ENCODE measurements at places on chromosomes 7 and 10.

GRCh38 chr10:45000138-45000751, 478 bp upstream of the ZNF22 start:
- DNase-seq = no peak

GRCh38 chr10:2214092-2214491, 476.8 kb upstream of the ADARB2 start:
- DNase-seq = no peak

GRCh38 chr7:109259151-109259550, 689.5 kb downstream of the DNAJB9 start:
- no peak for DNase-seq

GRCh38 chr10:71061472-71061871, 150.9 kb upstream of the UNC5B start:
- DNase-seq = no peak

GRCh38 chr7:1033546-1034145, 10.7 kb upstream of the GPR146 start:
- DNase-seq = no peak

GRCh38 chr7:29296421-29296820, 101.8 kb downstream of the CHN2 start:
- DNase-seq = no peak

DNA sequence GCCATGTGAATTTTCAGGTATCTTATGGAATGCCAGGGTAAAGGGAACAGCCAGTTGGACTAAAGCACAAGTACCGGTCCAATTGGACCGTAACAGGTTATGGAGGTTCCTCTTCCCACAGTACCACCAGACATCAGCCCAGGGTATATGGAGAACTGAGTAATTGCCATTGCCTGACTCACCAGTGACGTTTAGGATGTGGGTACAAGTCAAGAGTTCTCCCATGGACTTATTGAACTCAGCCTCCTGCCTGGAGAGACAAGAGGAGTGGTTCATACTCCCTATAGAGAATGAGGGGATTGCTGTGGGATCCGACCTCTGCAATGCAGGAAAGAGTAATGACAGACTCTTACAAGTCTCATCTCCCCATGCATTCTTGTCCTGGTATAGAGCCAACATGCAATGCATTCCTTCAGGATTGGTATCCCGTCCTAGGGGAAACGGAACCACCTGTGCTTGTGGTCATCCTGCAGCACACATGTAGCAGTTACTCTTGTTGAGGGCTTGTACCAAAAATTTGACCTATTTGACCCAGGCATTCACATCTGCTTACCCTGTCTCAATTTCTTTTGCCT, 30.7 kb upstream of the ELOVL3 start:
- DNase-seq = no peak

DNA sequence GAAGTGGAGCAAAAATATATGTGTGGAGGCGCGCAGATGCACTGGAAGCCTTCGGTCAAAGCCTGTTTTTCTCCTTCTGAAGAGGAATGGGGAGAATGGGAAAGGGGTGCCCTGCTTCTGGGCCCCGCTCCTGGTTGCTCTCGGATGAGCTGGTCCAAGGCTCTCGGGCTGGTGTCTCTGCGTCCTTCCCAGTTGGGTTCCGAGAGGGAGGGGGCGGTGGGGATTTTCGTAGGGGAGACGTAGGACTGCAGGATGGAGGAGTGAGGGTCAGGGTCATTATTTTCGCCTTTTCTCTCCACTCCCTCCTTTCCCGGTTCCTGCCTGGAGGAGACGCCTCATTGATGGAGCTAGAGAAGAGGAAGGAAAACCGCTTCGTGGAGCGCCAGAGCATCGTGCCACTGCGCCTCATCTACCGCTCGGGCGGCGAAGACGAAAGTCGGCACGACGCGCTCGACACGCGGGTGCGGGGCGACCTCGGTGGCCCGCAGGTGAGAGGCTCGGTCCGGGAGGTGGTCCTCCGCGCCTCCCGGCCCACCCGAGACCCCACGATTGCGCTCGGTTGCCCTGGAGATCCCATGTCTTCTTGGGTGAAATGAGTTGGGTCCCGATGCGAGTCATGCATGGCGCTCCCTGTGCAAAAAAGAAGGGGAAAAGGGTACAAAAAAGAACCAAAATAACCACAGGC, 790 bp downstream of the ADAM22 start:
- DNase-seq = peak; percentile 65

GRCh38 chr7:98753989-98754479, 115.8 kb downstream of the TMEM130 start:
- no peak for DNase-seq

DNA sequence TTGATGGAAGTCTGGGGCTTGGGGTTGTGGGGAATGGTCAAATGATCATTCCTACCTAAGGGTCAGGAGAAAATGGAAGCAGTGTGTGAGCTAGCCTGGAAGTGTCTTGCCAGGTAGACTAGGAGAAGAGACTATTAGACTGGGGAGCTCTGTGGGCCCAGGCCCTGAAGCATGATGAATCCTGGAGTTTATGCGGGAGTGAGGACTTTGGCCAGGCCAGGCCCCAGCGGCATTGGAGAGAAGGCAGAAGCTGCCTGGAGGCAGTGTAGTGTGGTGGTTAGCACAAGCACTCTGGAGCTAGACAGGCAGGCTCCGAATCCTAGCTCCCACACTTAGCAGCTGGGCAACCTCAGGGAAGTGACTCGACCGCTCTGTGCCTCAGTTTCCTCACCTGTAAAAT, 29.3 kb downstream of the ZMIZ1 start:
- DNase-seq = no peak

GRCh38 chr7:110386913-110387312, 704.0 kb upstream of the LRRN3 start:
- no peak for DNase-seq

DNA sequence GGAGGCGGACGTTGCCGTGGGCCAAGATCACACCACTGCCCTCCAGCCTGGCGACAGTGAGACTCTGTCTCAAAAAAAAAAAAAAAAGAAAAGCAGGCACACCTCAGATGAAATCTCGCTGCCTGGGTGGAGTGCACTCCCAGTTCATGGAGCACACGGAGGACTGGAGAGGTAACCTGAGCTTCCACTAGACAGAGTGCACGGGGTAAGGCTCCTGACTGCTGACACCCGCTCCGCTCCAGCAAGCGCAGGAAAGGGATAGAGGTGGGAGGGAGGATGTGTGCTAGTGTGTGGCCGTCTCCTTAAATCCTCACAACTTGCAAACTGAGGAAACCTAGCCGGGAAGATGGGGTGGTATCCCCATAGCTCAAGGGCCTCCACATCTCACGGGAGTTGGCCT, 50.8 kb downstream of the FAM53B start:
- no peak for DNase-seq

DNA sequence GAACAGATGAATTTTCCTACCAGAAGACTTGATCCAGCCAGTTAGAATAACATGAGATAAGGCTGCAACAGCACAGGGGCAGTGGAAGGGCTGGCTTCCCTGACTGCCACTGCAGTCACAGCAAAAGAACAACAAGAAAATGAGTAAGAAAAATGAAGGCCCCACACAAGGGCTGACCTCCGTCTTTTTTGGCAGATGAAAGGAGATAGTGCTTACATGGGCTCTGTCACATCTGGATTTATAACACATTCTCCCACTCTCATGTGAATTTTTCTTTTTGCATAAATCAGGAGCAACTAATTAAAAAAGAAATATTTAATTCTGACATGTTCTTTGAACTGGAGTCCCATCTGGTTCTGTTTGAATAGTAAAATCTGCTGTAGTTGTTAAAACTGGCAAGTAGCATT, 99.6 kb downstream of the NRP1 start:
- no peak for DNase-seq

- DNase-seq = no peak
Measured at GRCh38 chr7:106723398-106723797, 62.4 kb upstream of the CCDC71L start.

DNA sequence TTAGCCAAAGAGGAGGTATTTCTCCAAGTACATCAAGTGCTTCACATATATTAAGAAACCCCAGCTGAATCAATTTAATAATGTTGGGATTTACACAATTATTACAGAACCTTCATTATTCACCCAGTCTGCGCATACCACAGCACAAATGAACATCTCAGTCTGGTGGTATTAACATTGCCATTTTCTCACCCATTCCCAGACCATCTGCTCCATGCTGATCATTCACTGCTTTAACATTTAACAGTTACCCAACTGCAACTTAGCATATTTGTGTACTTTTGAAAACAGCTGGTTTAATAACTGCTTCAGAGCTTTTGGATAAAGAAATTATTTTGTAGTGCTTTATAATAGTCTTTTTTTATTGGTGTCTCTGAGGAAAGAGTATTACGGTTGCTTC, 1072.1 kb downstream of the NXPH1 start:
- DNase-seq = no peak

DNA sequence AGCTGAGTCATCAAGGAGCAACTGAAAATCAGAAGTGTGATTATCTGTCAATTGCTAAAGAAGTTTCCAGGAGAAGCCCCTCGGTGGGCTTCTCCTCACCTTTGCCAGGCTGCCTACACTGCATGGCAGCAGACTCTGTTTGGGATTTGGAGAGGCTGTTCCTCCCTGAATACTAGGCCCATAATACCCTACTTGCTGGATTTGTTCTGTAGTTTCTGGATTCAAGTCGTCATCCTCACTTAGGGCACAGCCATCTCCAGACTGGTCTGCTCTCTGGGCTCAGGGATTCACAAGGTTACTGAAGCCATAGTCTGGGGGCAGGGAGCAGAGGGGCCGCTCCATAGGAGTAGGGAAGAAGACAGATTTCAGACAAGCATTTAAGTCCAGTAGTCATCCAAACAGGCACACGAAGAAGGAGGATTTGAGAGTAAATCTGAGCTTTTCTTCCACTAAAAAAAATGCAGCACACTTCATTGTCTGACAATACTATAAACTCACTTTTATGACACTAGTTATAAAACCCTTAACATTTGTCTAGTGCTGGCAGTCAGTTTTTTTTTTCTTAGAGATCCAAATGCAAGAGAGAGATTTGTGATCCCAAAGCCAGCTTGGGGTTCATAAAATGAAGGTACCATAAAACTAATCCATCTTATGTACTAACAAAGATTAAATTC, 723.3 kb downstream of the GRID1 start:
- no peak for DNase-seq

- DNase-seq = no peak
Measured at GRCh38 chr10:33257439-33258080, 76.9 kb downstream of the NRP1 start.

- DNase-seq = no peak
Measured at GRCh38 chr10:29257784-29258135, 31.1 kb upstream of the LYZL1 start.

DNA sequence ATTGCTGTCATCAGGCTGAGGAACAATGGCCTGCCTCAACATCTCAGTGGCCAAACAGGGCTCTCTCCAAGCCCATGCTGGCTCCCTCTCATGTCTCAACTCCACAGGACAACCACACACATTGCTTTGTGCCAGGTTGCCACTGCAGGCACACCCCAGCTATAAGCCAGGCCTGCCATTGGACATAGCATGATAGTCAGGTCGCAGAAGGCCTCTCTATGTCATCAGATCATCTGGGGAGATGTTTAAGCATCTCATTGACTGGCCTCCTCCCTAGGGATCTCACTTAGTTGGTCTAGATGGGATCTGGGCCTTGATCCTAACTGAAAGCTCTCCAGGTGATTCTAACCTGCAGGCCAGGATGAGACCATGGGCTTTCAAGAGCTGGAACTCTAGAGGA, 257.2 kb downstream of the GRID1 start:
- peak; percentile 26 for DNase-seq

- no peak for DNase-seq
Measured at GRCh38 chr7:112799448-112800120, 9.4 kb upstream of the TMEM168 start.

DNA sequence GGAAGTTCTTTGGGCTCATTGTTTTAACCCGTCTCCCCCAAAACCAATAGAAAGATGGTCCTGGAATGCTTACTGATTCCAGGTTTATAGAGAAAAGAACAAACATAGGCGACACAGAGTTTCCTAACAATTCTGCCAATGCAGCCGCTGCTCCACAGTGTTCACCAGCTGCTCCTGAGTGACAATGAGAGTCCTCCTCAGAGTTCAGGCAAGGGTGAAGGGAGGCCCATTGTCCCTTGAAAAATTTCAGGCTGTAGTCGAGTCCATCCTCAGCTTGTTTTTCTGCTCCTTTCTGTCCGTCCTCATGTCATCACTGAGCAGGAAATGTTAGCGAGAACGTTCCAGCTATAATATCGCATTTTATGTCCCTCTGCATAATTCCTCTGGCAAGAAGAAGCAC, 537.6 kb downstream of the TCERG1L start:
- DNase-seq = no peak

- no peak for DNase-seq
Measured at GRCh38 chr7:12244129-12244528, 33.0 kb downstream of the TMEM106B start.

DNA sequence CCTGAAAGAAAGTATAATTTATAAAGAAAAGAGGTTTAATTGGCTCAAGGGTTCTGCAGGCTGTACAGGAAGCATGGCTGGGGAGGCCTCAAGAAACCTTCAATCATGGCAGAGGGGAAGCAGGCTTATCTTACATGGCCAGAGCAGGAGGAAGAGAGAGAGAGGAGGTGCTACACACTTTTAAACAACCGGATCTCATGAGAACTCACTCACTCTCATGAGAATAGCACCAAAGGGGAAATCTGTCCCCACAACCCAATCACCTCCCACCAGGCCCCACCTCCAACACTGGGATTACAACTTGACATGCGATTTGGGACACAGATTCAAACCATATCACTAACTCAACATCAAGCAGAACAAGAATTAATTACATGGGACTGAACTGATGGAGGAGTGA, 6.9 kb upstream of the ZNF485 start:
- no peak for DNase-seq

DNA sequence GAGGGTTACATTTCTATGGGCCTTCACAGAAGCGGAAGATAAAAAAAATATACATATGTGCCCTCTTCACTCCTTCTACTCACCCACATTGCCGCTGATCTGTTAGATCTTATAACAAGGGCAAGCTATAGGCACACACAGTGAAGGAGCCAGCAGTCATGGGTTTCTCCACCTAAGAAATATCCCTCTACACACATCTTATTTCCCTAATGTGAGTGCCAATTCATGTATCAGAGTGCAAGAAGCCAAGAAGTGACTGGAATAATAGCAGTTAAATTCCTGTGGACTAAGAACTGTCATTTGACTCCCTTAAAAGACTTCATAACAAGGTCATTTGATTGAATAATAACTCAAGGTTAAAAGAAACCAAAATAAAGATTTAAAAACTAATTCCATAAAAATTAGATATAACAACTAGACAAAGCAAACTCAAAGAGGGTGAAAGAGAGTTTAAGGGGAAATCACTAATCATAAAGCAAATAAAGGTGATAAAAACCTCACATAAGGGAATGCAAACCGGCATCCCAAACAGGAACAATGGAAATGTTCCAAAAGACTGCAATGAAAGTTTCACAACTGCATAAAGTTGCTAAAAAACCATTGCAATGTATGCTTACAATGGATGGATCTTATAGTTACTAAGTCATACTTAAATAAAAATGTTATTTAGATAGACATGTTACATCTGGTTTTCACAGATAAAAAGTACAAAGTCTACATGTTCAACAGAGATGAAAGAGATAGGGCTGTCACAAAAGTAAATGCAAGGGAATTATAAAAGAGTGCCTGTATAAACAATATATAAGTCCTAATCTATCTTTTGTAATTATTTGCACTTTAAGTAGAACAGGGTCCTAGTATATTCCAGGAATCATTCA, 42.8 kb downstream of the ARHGAP21 start:
- no peak for DNase-seq
